ENCODE measurements at places on chromosomes 12 and 14. TPM values are rescaled to one million over a fixed set of nuclear protein-coding genes. Genes with fewer than 3 reads are reported as not detected.

GRCh38 chr12:124088217-124088907 is 115.3 kb downstream of the ZNF664 start:
- no peak for DNase-seq

DNA sequence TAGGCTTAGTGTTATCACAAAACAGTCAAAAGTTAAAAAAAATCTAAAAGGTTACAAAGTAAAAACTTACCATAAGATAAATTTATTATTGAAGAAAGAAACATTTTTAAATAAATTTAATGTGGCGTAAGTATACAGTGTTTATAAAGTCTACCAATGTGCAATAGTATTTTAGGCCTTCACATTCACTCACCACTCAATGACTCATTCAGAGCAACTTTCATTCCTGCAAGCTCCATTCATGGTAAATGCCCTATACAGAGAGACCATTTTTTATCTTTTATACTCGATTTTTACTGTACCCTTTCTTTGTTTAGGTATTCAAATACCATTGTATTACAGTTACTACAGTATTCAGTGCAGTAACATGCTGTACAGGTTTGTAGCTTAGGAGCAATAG is 124.5 kb downstream of the ANO4 start:
- DNase-seq, result no peak

DNA sequence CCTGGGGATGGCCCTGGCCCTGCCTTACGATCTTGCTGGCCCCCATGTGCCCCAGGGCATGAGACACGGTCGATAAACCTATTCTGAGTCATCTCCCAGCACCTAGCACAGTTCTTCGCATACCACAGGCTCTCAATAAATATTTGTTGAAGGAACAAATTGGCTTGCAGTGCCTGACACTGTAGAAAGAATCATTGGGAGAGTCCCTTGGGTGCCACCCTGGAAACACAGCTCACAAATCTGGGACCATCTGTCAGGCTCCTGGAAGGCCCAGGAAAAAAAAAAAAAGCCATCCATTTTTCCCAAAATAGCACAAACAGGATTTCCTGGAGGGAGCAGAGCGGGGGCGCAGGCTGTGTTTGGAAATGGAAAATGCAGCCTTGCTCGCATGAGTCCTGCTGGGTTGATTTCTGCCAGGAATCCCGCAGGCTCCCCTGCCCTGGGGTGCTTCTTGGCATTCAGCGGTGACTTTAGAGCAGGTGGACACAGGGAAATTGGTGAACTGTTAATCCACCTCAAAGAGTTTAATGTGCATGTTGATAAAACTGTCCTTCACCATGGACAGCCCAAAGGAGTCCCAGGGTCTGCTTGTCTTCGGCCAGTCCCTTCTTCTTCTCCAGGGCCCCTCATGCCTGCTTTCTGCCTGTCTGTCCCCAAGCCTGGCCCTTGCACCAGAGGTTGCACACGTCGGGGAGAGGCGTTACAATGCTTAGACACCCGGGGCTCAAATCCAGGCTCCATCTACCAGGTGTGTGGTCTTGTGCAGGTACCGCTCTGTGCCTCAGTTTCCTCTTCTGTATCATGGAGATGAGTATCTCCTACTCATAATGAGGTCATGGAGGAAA is 106.1 kb upstream of the RFLNA start:
- DNase-seq, result no peak

Gene FAM161B
- 14.6 TPM for polyA plus RNA-seq

- DNase-seq, result no peak
These were observed 70.9 kb upstream of the EEA1 start for GRCh38 chr12:93000026-93000425.

DNA sequence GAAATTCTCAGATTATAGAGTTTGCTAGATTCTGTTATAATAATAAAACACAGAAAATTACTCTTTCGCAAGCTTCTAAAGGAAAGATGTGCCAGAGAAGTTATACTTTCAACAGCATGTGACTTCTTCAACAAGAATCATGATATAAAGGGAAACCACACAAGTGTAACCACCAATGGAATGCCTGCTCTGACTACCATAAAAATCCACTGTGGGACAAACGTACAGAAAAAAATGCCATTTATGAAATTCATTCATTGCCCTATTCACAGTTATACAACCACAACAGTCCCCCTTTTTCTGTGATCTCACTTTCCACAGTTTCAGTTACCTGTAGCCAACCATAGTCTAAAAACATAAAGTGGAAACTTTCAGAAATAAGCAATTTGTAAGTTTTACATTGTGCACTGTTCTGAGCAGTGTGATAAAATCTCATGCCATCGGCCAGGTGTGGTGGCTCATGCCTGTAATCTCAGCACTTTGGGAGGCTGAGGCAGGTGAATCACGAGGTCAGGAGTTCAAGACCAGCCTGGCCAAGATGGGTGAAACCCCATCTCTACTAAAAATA is 3.2 kb downstream of the CATSPERB start:
- DNase-seq, result no peak

Gene RTL1
- polyA plus RNA-seq, result 0.06 TPM

GRCh38 chr14:54609576-54609975 is 42.6 kb downstream of the SAMD4A start:
- no peak for DNase-seq

Gene GMFB
- polyA plus RNA-seq, result 113 TPM

DNA sequence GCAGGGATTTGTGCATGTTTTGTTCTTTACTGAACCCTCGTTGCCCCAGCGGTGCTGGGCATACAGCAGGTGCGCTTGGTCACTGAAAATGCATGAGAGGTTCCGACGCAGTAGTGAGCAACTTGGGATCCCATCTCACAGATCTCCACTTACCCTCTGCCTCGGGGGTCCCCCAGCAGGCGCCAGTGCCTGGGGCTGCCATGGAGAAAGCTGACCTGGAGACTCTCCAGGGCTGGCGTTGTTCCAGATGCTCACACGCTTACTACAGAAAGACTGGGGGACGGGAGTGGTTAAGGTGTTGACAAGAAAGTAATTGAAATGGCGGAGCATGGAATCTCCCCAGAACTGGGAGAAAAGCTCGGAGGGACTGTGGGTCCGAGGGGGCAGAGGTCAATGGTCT is 14.2 kb downstream of the GLT1D1 start:
- no peak for DNase-seq

DNA sequence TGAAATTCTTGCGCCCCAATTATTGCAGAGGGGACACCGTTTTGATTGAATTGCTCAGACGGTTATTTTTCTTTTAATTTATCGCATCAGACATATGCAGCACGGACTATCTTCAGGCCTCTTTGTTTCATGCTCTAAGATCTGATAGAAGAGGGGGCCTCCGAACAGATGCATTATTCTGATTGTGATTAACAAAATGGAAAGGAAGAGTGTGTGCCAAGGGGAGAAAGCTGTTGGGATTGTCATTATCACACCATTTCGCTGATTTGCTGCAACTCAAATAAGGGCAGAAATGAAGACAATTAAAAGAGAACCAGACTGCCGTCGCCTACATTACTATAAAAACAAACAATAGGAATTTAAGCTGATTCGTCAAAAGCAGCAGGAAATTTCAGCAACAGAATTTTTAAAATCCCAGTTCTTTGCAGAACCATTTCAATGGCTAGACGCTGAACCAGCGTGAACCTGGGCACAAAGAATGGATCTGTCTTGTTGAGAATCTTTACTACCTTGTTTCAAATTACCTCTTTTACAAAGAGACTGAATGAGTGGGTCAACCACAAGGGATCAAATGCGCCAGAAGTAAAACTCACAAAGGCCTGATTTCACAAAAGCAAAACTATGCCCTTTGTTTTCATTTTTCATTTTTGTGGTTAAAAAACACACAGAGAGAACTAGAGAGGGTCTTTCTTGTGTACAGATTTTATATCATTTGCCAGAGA is 30.6 kb downstream of the TMEM132D start:
- DNase-seq, result no peak

DNA sequence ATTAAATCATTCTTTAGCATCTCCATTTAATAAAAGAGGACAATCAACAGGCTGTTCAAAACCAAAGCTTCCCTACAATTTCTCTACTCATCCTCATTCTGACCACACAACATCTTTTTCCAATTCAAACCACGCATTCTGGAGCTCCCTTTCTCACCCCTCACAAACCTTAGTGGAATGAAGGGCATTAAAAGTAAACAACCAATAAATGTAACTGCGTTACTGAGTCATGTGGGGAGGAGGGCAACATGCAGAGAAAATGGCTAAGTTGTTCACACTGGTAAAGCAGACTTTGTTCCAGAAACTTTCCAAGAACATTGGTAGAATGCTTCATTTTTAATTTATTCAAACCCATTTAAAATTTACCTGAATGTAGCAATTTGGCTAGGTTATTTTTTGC is 19.6 kb downstream of the SOX5 start:
- no peak for DNase-seq

Gene SOX5
- 6.9 TPM for polyA plus RNA-seq

DNA sequence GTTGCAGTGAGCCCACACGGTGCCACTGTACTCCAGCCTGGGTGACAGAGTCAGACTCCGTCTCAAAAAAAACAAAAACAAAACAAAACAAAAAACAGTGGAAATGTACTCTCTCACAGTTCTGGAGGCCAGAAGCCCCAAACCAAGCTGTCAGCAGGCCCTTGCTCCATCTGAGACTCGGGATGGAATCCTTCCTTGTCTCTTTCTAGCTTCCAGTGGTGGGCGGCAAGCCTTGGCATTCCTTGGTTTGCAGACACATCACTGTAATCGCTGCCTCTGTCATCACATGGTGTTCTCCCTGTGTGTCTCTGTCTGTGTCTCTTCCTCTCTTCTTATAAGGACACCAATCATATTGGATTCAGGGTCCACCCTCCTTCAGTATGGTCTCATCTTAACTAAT is 6.4 kb downstream of the TNS2 start:
- DNase-seq, result no peak

- no peak for DNase-seq
These were observed 126.4 kb upstream of the FOXN3 start for GRCh38 chr14:89543425-89543790.

Gene C12orf60
- 6.8 TPM for polyA plus RNA-seq

- no peak for DNase-seq
These were observed 5.6 kb downstream of the CNOT2 start for GRCh38 chr12:70248876-70249275.

DNA sequence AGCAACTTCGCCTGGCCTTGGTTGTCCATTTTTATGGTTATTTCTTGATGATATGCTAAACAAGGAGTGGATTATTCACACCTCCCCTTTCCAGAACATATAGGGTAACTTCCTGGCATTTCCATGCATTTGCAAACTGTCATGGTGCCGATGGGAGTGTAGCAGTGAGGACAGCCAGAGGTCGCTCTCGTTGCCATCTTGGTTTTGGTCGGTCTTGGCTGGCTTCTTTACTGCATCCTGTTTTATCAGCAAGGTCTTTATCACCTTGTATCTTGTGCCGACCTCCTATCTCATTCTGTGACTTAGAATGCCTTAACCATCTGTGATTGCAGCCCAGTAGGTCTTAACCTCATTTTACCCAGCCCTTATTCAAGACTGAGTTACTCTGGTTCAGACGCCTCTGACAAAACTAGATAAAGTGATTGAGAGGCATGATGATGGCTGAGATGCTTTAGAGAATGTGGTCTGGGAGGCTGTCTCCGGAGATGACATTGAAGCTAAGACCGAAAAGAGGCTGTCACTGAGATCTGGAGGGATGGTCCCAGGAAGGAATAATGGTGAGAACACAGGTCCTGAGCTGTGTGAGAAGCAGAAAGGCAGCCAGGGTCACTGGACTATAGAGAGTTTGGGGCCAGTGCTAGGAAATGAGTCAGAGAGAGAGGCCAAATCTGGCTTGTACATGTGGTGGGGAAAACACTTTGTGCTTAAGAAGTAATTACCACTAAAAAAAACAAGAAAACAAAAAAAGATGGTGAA is 2.9 kb downstream of the GLT1D1 start:
- no peak for DNase-seq

DNA sequence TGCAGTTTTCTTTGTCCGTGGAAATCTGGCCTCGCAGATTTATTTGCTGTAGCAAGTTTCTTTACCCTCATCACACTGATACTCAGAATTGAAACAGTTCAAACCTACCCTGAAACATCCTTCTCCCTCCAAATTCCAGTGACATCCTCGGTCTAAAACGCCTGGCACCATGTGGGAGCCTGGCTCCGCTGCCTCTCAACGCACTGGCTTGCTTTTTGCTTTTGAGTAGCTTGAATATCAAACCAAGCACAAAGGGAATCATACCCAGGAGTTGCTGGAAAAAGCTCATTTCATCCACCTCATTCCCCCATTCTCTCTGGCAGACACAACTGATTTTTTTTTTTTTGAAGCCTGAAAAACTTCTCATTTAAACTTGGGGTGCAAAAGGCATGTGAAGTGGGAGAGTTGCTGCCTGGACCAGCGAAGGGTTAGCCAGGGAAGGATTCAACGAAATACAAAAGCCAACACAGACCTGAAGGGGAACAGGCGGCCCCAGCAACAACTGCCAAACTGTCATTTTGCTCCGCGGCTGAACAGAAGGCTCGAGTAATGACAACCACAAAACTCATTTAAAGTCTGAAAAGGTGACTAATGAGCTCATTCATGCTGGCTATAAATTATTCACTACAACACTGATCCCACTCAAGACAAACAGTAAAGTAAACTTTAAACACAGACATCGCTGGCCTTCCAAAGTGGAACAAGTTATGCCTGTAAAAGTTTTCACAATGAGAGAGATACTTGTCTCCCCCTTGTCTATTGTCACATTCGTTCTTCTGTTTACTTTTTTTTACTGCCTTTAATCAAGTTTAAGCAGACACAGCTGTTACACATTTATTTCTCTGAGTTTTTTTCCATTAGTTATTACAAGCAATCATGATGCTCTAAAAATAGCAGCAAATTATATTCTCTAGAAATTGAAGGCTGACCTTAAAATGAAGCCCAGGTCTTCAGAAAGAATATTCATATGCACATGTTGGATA is 12.5 kb upstream of the FOXN3 start:
- DNase-seq, result no peak

Gene CYP46A1
- polyA plus RNA-seq, result 1.5 TPM

DNA sequence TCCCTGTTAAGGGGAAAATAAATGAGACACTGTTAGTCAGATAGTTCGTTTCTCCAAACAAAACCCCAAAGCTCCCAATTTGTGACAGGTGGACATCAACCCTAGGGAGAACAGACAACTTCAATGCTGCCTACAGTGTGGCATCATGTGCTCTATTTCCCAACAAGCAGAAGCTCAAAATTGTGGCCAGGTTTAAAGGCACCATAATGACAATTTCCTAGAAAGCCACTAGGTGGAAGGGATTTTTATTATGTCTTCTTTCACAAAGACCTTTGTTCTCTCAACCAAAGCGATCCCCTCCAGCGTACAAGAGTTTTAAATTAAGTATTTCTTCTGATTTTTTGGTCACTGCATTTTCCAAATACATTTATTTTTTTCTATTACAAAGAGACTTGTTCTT is 88.0 kb upstream of the MBIP start:
- DNase-seq, result no peak

GRCh38 chr12:132736913-132737312 is 24.7 kb downstream of the ANKLE2 start:
- no peak for DNase-seq

Gene TIGAR
- 7.4 TPM for polyA plus RNA-seq

Gene TSHR
- 0.25 TPM for polyA plus RNA-seq

Data from right renal pelvis (tissue), 4 donors.